Stimulated activated CD4-positive, alpha-beta T cell treated with anti-CD3 and anti-CD28 coated beads, Interleukin-2, amount 100 ng/mL, for 24 hours (primary cell): ENCODE measurements at places on chromosomes 4 and X.

DNA sequence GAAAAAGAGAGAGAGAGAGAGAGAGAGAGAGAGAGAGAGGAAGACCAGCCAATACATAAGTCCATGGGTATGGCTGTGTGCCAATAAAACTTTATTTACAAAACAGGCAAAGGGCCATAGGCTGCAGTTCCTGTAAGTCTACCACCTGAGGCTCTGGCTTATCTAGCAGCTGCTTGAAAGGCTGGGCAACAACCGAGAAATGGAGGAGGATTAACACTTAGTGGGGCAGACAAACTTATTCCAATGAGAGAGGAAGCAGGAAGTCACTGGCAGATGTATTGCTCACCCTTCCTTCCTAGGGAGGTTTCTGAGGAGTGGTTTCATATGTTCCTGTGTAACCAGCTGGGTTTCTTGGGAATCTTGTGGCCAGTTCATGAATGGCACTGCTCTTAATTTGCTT lies 4.7 kb upstream of the GPR143 start:
- no peak for DNase-seq

DNA sequence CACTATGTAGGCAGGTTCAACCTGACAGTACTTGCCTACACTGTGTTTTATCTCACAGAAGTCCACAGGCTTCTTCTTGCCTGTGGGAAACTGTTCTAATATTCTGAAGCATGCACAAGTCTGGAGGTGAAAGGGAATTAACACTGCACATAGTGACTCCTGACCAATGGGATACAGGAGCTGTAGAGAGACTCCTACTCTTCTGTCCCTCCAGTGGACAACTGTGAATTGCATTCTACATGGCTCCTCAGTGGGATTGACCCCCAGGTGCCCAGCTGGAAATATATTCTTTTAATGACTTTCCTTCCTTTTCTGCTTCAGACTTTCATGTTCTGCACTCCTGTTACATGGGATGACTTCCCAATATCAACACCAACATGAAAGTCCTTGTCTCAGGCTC lies 8.2 kb upstream of the YIPF6 start:
- DNase-seq: no peak

DNA sequence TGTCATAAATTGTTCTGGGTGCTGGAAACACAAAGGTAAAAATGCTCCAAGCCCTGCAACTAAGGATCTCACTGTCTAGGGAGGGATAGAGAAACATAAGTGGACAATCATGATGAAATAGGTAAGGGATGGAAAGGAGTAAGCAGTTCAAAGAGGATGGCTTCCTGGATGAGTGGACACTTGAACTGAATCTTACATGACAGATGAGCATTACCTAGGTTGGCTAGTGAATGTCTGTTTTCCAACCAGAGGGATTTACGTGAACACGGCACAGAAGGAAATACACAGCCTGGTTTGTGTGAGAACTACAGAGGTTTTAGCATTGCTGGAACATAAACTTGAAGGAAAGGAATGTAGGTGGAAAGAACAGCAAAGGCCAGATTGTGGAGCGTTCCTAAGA lies 150.2 kb upstream of the GALNT7 start:
- DNase-seq: no peak

DNA sequence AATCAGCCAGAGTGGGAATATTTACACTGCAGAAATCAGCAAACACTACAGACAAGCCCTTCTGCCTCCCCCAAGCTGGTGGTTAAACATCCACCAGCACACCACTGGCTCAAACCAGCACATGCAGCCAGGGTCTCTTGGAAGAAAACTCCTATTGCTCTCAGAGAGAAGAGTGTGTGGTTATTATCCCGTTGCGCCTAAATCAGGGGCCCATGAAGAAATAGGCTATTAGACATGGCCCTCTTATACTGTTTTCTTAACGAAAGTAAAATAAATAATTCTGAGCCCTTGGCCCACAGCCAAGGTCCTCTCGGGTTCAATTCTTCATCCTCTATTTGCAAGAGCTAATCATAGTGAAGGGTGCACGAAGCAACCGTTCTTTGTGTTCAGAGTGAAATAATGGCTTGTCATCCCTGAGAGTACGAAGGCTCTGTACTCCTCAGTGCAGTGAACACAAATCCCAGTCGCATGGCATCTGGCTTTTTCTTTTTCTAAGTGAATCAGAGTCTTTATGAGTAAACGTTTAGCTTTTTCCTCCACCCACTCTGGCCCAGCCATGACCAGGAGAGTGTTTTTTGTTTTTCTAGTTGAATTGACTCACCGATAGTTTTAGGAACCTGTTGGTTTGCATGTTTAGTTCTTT lies 33.4 kb upstream of the RBM47 start:
- peak; percentile 40 for DNase-seq

GRCh38 chrX:24146283-24146949 lies 3.1 kb upstream of the ZFX start:
- no peak for DNase-seq

DNA sequence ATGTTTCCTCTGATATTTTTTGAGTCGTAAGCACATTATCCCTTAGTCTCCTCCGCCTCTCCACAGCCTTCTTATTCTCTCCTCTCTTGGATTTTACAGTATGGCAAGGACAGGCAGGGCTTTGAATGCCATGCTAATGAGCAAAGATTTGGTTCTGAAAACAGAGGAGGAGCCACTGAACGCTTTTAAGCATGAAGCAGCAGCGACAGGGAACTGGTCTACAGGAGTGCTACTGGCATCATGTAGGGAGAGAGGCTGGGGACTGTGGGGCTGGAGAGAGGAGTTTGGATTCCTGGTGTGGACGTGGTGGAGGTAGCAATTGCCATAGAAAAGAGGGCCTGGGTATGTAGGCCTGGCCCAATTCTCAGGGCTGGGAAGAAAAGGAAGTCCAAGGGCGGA lies 4.6 kb upstream of the CD99L2 start:
- DNase-seq: no peak

DNA sequence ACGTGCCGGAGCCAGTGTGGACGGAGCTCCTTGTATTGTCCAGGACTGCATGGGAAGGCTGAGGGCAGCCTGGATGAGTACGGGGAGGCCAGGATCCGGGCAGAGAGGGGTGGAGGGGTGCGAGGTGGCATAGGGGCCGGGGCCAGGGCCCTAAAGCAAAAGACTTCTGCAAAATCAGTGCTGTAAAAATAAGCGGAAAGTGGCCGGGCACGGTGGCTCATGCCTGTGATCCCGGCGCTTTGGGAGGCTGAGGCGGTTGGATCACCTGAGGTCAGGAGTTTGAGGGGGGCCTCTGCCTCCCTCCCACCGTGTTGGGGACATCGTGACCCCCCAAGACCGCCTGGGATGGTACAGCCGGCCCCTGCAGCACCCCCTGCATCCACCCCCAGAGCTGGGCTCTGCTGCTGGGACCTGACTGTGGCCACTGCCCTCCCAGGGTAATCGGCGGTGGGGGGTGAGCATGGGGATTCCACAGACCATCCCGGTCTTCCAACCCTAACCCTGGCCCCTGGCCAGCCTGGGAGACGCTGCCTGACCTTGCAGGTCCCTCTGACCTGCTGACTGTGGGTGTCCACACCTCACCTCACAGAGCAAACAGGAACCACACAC lies 23.4 kb upstream of the PLCXD1 start:
- DNase-seq: no peak

GRCh38 chr4:24002330-24002966 lies 112.6 kb upstream of the PPARGC1A start:
- no peak for DNase-seq

- no peak for DNase-seq
These were observed 123.6 kb downstream of the STAG2 start for GRCh38 chrX:124085063-124085462.

GRCh38 chrX:23822397-23822796 lies 39.4 kb downstream of the SAT1 start:
- DNase-seq: no peak

- DNase-seq: no peak
These were observed 23.4 kb upstream of the RHOH start for GRCh38 chr4:40173470-40173875.

DNA sequence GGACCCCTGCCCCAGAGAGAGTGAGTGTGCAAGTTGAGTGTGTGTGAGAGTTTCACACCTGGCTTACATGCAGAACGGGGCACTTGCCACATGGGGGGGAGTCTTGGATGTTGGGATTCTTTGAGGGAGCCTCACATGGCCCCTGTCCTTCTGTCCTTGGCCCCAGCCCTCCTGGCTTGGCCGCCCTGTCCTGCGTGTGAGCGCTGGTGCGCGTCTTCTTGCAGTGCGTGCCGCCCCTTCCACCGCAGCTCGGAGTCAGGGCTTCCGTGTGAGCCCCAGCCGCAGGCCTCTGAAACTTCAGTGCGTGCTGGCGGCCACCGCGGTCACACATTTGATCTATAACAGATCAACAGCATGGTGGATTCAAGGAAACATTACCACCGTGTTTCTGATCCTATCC lies 30.1 kb upstream of the HGFAC start:
- DNase-seq: no peak

DNA sequence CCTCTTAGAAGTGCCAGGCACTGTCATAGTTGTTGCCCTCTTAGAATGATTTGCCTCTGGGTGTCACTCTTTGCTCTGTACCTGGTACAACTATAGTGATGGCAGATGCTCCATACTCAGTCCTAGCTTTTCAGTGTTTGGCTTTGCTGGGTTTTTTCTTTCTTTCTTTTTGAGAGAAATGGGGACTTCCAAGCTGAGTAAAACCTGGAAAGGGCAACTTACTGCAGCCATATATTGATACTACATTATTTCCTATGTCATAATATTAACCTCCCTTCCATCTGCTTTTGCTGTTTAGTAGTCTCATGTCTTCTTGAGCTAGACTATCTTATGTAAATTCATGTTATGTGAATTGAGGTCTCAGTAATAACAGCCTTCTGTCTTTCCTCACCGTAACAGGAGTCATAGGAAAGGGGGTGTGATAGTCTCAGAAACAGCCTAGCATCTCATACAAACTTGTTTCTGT lies 49.0 kb downstream of the NIPAL1 start:
- no peak for DNase-seq

DNA sequence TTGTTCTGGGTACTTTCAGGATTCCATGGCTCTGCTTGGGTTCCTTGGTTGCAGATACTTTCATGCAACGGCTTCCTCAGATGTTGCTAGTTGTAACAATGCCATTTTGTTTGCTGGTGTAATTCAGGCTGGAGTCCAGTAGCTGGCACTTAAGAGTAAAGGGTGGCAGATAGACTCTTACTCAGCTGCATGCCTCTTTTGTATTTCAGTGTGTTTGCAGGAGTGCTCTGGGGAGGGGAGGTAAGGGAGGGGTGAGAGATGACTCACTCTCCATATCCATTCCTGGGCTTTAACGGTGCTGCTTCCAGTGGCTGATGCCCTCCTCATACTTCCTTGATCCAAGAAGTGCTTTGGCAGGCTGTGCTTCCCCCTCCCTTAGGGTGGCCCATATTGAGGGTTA lies 155.2 kb downstream of the ZNF330 start:
- no peak for DNase-seq

- no peak for DNase-seq
These were observed 55.7 kb downstream of the AFF1 start for GRCh38 chr4:86990510-86990909.

GRCh38 chr4:40196724-40197281 lies at the start of gene RHOH:
Gene RHOH, plus strand, starts transcription at chr4:40197031. Its CDS starts 46,356 bp downstream, at chr4:40243387.
- DNase-seq: peak; percentile 77

DNA sequence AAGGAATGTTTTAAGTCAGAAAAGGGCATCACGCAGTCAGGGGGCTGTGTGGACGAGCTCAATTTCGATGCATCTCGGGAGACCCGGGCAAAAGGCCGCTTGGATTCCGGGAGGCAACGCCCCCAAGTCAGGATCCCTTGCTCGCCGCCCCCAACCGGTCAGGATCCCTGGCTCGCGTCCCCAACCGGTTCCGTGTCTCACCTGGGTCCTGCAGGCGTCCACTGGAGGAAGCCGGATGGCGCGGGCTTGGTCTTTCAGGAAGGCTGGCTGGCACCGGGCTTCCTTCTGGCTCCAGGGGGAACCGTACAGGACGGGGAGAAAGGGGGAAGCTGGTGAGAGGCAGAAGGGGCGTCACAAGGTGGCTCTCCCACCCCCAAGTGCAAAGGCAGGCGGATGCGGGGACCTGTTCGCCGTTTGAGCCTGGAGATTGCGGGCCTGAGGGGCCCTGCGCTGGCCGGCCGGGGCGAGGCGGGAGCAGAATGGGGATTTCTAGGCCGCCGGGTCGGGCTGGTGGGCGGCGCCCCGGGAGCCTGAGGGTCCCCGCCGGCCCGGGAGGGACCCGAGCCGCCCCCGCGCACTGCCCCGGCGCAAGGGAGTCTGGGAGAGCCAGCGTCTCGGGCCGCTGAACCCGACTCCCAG lies 84.7 kb downstream of the HPRT1 start:
- no peak for DNase-seq

- DNase-seq: no peak
These were observed 23.2 kb downstream of the CXorf58 start for GRCh38 chrX:23930894-23931604.

DNA sequence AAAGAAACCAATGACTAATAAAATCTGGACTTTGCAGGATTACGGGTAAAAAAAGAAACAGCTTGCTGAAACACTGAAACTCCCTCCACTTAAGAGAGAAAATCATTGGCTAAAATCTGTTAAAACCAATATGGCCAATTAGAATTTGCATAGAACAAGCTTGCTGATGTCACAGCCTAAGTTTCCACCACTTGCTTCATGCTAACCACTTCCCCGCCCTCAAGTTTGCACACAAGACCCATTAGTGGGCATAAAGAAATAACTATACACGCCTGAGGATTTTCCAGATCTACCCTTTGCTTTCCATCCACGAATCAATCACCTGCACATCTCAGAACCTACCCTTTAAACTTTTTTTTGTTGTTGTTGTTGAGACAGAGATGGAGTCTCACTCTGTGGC lies 42.7 kb upstream of the PHEX start:
- DNase-seq: peak; percentile 11

GRCh38 chr4:99447079-99447478 lies 11.9 kb upstream of the ADH7 start:
- no peak for DNase-seq

GRCh38 chrX:73855546-73855945 lies 292.5 kb downstream of the CHIC1 start:
- DNase-seq: peak; percentile 56

DNA sequence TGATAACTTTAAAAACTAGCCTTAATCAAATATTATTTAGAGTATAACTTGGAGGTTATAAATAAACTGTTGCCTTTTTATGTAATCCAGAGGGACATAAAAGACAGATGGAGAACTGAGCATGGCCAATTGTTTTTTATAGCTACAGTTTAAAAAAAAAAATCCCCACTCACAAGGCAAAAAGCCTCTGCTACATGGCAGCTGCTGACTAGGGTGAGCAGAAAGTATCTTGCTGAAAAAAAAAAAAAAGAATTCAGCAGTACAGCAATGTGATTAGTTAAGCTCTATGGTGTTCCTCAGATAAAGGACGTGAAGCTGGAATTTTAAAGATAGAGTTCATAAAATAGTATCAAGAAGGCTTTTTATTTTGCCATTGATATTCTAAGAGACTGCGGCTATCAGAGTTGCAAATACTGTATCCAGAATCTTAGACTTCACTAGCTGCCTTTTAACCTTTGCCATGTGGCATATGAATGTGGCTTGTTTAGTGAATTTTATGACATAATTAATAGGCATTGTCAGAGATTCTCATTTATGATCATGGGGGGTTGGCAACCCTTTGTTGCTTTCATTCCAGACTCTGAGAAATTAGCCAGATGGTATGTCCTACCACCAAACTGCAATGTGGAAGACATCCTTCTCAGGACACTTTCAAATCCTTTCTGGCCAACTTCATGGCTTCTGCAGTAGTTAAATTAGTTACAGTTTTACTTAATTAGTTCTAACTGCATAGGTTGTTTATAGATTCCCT lies 498.0 kb downstream of the STPG2 start:
- no peak for DNase-seq

- DNase-seq: no peak
These were observed 330.0 kb downstream of the TLL1 start for GRCh38 chr4:166202991-166203390.
